ENCODE measurements at places on chromosomes 13 and 19.
A peak's percentile ranks its signal among the peaks of the same experiment; 100 is the strongest.

DNA sequence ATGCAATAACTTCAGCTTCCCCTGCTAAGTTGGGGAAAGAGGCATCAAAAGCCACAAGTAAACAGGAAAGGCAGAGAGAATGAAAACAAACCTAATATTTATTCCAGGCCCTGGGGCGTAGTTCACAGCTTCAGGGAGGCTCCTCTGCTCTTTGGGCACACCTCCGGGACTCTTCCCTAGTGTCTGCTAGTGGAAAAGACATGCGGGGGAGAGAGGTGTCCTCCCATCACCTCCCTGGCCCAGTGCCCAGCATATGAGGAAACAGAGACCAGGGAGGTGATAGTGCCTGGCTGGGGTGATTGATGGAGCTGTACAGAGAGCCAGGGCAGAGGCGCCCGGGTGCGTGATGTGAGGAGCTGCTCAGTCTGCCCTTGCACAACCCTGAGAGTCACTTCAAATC, 71.0 kb downstream of the RASL11A start:
- DNase-seq: no peak

GRCh38 chr19:33194886-33195644, 935 bp downstream of the LRP3 start:
- no peak for DNase-seq

DNA sequence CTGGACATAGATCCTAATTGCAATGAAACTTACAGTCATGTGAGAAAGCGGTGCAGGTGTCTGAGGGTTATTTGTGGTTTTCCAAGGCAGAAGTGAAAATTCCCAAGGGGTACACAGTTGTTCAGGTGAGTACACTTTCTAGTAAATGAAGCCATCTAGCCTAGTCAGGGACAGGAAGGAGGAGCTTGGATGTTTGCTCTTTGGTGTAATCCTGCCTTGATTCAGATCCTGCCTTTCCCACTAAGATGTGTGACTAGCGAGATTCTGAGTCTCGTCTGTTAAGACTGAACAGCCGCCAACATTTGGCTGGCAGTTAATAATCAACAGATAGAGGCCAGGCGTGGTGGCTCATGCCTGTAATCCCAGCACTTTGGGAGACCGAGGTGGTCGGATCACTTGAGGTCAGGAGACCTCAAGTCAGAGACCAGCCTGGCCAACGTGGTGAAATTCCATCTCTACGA, 2.5 kb downstream of the RPS9 start:
- no peak for DNase-seq

GRCh38 chr19:33000510-33000909, 28.5 kb downstream of the FAAP24 start:
- no peak for DNase-seq

DNA sequence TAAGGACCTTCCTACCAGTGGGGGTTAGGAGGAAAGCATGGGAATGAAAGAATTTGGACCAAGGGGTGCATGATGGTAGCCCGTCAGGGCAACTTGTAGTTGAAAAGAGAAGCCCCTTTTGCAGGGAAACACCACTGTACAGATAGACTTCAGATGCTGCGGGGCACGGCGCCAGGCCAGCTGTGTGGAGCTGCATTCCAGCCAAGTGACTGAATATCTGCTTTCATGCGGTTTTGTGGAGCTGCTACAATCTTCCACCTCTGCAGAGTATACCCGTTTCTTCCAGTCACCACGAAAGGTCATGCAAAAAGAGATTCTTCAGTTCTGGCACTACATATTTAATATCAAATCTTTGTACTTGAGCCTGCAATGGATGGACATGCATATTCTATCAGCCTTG, 104.7 kb downstream of the RGCC start:
- DNase-seq: no peak

GRCh38 chr13:48831248-48831647, 144.5 kb upstream of the FNDC3A start:
- no peak for DNase-seq

GRCh38 chr19:50607874-50608785, 31.6 kb downstream of the SYT3 start:
- peak; percentile 85 for DNase-seq

DNA sequence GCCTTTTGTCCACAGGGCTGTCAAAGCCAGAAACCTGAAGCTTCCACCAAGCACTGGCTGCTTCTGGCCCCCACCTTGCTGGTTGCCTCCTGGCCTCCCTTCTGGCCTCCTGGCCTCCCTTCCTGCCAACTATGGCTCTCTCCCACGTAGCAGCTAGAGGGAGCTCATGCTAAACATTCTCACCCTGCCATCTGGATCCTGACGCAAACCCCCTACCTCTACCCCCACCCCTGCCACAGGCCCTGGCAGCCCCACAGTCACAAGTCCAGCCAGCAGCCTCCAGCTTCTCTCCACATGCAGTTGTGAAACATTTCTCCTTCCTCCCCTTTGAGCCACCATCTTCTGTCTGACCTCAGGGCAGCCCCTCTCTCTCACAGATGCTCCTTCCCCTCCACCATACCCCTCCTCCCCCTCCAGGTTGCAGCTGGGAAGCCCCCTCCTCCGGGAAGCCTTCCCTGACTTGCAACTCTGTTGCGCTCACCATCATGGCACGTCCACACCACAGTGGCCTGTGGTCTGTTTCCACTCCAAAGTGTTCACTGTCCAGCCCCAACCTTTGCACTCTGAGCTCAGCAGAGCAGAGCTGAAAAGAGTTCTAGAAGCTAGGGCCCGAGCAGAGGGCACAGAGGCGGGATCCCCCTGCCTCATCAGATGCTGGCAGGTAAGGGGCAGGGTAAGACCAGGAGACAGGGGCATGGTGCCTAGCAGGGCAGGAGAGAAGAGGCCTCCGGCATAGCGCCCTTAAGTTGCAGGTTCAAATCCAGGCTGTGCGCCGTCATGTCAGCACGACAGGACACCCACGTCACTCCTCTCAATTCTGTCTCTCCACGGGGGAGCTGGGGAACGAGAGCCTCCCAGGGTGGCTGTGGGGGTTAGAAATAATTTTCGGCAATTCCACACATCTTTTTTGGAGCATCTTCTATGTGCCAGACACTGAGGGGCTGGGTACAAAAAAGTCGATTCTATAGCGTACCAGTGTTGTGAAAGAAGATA, 7.3 kb downstream of the ADGRL1 start:
- no peak for DNase-seq

- no peak for DNase-seq
Measured at GRCh38 chr19:31338069-31338776, 11.0 kb downstream of the TSHZ3 start.

GRCh38 chr19:17616961-17617806, 61.7 kb downstream of the COLGALT1 start:
- DNase-seq: peak; percentile 28

DNA sequence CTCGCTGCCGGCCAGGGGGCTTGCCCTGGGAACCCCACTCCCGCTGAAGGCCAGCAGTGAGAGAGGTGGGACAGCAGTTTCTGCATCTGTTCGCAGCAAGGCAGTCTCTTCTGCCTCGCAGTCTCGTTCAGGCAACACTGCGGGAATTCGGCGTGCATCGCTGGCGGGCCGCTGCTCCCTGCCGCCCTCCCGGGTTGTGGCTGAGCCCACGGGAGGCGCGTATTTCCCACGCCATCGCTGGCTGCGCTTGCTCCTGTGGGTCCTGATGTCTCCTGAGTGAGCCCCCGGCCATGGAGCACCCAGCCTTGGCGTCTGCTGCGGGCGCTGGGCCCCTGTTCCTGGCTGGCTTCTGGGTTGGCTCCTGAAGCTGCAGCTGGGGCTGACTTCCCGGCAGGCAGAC, 227.9 kb downstream of the TEX29 start:
- no peak for DNase-seq

DNA sequence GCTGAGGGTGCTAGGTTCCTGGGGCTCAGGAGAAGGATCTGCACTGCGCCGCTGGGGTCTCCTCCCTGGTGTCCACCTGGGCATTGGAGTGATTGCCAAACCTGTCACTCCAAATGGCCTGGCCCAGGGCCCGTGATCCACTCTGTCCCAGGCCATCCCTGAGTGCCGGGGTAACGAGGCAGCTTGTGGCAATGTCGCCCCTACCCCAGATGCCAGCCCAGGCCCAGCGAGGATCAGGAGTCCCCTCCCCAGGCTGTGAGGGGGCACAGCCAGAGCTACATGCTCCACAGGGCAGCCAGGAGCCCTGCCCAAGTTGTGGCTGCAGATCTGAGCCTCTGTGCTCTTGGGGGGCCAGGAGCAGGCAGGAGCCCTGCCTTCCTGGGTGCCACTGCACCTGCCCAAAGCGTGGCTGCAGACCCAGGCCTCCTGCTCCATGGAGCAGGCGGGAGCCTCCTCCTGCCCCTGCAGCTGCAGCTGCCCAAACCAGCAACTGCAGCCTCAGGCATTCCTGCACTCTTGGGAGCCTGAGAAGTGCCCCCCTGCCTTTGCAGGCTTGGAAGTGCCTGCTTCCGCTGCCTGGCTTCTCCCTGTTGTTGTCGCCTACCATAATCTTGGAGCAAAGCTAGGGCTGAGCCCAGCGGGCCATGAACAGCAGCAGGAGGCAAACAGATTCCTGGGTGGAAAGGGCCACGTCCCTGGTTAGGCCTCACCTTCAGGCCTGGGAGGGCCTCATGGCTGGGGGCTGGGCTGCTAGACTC, 4.6 kb downstream of the IGFL4 start:
- no peak for DNase-seq
